ENCODE measurements at places on chromosomes 4 and X. TPM values are rescaled to one million over a fixed set of nuclear protein-coding genes. Genes with fewer than 3 reads are reported as not detected.

The MTTP gene
- 5.3 TPM for total RNA-seq

The GAGE2A gene
- not detected for total RNA-seq

The FAM9B gene
- total RNA-seq, result not detected

The KIAA1210 gene
- total RNA-seq, result 0.11 TPM

The IL21 gene
- not detected for total RNA-seq

The OPRPN gene
- not detected for total RNA-seq

The FAM184B gene
- not detected for total RNA-seq

The GLRA3 gene
- not detected for total RNA-seq

The ARL9 gene
- total RNA-seq, result not detected

The NPY2R gene
- total RNA-seq, result not detected

The YTHDC1 gene
- total RNA-seq, result 43.4 TPM

The NUDT9 gene
- total RNA-seq, result 33.0 TPM

The CTAG1B gene
- not detected for total RNA-seq

The SLC6A8 gene
- 198 TPM for total RNA-seq

The MTHFD2L gene
- total RNA-seq, result 12.8 TPM

The GUCY1B1 gene
- total RNA-seq, result 18.5 TPM

The PWWP3B gene
- total RNA-seq, result 10.0 TPM

The PNMA5 gene
- total RNA-seq, result not detected

The MSANTD1 gene
- 0.49 TPM for total RNA-seq

The CLRN2 gene
- total RNA-seq, result not detected

The CABS1 gene
- not detected for total RNA-seq

The DOCK11 gene
- 4.6 TPM for total RNA-seq

The SATL1 gene
- total RNA-seq, result not detected

The RASGEF1B gene
- 2.9 TPM for total RNA-seq

The STPG2 gene
- total RNA-seq, result 0.28 TPM

The RTL9 gene
- total RNA-seq, result 0.93 TPM

The ADRA2C gene
- total RNA-seq, result 8.6 TPM

The MAGED4B gene
- 1.00 TPM for total RNA-seq

The PDLIM3 gene
- total RNA-seq, result 300 TPM

The DDX53 gene
- not detected for total RNA-seq

The MAP9 gene
- 10.5 TPM for total RNA-seq

The SMIM10 gene
- 5.1 TPM for total RNA-seq

The MAGIX gene
- total RNA-seq, result 5.8 TPM

The UGT2B15 gene
- total RNA-seq, result not detected

The TMPRSS11F gene
- not detected for total RNA-seq

The PPP1R2C gene
- not detected for total RNA-seq

The FAM47A gene
- not detected for total RNA-seq

The STAP1 gene
- total RNA-seq, result 0.97 TPM

The PLXNB3 gene
- total RNA-seq, result 2.1 TPM

The GABRE gene
- 23.7 TPM for total RNA-seq

The EVC gene
- 5.1 TPM for total RNA-seq

The ARAF gene
- total RNA-seq, result 93.1 TPM
